ENCODE measurements at places on chromosomes 7 and 10.
A peak's percentile ranks its signal among the peaks of the same experiment; 100 is the strongest.

DNA sequence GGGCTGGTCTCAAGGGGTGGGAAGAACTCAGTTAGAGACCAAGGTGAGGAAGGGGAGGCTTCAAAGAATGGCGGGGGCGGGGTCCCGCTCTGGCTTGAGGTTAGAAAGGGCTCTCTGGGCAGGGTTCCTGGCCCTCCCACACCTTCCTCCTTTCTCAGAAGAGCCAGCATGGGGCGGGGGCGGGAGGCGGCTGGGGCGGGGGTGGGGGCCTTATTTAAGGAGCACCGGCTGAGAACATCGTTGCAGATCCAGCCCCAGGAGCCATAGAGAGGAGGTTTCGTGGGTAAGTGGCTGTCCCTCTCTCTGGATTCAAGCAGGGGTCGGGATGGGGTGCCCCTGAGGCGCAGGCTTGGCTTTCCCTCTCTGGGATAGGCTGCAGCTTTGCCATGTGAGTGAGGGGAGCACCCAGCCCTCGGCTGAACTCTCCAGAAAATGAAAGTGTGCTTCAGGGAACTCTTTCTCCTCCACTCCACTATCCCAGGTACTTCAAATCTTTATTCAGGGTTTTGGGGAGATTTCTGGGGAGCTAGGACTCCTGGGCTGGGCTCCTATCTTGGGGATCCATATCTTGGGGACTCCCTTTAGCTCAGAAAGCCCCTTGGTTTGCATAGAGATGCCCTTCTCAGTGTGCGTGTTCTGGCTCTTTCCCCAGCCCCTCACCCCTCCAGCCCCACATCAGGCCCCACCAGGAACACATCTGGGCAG is 3.3 kb upstream of the CUEDC2 start:
- peak; percentile 54 for DNase-seq

- no peak for DNase-seq
Observed at GRCh38 chr7:70717553-70718329, 414.2 kb upstream of the GALNT17 start.

DNA sequence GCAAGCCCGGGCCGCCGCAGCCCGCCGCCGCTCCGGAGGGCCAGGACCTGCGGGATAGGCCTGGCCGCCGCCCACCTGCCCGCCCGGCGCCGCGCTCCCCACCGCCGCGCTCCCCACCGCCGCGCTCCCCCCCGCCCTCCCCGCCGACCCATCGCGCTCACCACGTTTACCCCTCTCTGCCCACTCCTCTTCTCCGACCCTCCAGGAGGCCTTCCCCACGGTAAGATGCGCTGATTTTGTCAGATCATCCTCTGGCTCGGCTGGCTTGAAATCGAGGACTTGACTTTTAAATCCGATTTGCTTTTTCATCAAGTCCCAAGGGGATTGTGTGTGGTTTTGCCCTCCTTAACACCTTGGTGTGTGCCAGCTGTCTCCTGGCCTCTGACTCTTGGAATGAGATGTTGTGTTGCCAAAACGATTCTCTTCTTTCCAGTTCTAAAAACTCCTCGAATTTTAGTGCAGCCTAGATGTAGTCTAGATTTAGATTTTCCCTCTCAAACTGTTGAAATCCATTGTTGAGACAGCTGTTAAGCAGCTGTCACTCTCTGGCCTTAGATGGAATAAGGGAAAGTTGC is 738 bp downstream of the POM121 start:
- DNase-seq = peak; percentile 52

- DNase-seq = no peak
Observed at GRCh38 chr7:158541346-158542010, 46.1 kb downstream of the PTPRN2 start.

- DNase-seq = no peak
Observed at GRCh38 chr10:71357792-71358265, 38.8 kb downstream of the SLC29A3 start.

DNA sequence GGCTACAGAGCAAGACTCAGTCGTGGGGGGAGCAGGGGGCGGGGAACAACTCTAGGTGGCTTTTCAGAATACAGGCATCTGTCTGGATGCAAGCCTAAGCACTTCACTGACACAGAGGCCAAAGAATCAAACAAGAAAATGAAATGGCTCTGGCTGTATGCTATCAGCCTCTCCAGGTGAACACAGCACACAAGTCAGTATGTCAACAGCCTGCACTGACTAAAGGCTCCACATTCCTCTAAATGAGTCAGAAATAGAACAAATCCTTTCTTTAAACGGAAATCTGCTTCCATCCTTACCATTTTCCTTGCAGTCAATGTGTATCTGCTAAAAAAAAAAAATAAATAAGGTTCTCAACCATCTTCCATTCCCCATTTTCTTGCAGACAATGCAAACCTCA is 88.3 kb downstream of the ARMH3 start:
- no peak for DNase-seq

DNA sequence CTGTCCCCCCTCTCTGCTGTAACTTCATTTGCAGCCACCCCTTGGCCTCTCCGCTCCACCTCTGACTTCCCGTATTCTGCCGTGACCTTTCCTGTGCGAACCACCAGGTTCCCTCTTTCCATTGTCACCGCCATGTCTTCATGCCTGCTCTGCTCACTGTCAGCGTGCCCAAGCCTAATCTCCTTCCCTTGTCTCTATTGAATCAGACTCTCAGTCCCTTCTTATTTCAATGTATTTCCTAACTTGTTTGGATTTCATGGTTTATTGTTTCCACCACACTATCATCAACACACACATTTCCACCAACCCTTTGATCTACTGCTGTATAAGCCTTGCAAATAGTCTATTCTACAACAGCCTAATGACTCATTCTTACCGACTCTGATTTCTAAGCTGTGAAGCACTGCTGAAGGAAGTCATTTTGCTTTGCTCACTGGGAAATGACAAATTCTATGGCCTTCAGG is 30.0 kb upstream of the INHBA start:
- DNase-seq = no peak

DNA sequence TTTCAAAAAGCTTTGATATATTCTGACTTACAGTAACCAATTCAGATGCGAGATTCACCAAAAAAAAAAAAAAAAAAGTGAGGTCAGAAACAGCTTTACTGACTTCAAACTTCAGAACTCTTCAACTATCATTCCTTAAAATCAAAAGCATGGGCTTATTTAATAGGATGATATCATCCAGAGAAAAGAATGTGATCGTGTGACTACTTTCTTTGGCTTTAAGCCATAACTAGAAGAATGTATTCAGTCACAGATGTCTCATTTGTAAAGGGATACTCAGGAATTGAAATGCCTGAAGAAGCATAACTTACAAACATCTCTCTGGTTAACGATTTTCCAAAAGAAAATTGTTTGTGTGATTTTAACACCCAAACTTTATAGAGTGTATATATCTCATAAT is 11.5 kb downstream of the TPK1 start:
- DNase-seq = no peak

GRCh38 chr7:2100278-2101208 is 132.2 kb downstream of the MAD1L1 start:
- DNase-seq = no peak

DNA sequence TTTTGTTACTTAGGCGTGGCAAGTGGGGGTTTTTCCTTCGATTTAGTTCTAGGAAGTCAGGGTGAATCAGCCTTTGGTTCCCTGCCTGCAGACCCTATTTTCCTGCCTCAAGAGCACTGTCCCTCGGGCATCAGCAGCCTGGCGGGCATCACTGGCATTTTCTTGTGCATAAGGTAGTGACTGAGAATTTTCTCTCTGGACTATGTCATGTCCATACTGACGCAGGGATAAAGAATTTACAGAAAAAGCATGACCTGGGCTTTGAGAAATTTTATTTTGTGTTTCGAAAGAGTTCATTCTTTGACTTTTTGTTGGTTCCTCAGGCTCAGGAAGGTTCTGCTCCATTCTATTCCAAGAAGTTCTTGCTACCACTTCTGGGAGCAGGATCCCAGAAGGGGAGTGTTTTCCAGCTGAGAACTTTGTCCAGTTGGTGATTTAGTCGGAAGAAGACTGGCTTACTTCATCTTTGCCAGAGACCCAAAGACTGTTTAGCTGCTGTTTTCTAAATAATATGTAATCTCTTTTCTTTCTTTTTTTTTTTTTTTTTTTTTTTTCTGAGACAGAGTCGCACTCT is 213.9 kb upstream of the SH2B2 start:
- DNase-seq = no peak

DNA sequence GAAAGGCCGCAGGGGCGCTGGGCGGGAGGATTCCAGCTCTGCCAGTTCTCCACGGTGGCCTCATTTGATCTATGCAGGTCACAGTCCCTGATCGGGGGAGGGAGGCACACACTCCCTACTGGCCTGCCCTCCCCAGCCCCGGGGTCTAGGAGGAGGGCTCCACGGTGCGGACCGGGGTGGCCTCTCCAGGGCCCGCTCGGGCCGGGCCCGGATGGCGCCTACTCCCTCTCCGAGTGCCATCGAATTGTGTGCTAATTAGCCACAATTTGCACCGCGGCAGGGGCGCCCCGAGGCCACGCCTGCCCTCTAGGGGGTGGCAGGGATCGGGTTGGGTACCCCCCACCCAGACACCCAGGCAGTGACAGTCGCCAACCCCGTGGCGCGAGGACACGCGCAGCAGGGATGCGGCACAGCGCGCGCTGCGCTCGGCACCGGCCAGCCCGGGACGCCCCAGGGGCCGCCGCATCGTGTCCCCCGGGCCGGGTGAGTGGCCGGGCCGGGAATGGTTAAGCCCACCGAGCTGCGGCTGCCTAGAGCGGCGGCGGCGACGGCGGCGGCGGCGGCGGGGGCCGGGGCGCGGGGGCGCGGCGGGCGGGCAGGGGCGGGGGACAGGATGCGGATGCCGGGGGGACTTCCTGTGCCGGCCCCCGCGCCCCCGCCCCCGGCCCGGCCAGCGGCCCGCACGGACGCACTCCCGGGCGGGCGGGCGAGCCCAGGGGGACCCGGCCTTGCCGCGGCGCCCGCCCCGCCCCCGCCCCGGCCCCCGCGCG is at the start of gene ZNF853:
TSS of gene ZNF853 (plus strand) at position 658 of the 770 bp plus-strand sequence. CDS start 565 bp downstream, outside the sequence.
- DNase-seq = peak; percentile 83

DNA sequence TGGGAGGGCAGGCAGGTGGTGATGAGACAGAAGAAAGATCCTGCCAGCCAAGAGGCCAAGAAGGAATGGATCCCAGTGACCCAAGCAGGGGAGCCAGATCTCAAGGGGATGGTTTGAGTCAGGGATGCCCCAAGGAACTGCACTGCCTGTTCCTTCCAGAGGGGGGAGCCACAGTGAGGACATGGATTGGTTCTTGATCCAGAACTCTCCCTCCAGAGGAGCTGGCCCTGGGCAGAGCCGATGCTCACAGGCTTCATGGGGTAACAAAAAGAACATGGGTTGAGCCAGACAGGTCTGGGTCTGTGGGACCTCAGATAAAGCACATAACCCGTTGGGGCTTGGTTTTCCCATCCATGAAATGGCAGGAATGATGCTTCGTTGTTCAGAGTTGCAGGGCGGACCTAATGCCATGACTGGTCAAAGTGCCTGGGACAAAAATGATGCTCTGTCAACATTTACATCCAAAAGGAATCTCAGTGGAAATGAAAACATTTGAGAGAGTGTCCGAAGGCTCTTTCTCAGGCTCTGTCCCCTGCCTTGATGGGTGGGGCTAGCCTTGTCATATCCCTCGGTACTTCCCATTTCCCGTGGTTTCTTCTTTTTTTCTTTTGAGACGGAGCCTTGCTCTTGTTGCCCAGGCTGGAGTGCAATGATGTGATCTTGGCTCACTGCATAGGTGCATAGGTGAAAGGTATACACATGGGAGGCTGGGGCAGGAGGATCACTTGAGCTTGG is 4.7 kb upstream of the DENND2A start:
- peak; percentile 63 for DNase-seq

DNA sequence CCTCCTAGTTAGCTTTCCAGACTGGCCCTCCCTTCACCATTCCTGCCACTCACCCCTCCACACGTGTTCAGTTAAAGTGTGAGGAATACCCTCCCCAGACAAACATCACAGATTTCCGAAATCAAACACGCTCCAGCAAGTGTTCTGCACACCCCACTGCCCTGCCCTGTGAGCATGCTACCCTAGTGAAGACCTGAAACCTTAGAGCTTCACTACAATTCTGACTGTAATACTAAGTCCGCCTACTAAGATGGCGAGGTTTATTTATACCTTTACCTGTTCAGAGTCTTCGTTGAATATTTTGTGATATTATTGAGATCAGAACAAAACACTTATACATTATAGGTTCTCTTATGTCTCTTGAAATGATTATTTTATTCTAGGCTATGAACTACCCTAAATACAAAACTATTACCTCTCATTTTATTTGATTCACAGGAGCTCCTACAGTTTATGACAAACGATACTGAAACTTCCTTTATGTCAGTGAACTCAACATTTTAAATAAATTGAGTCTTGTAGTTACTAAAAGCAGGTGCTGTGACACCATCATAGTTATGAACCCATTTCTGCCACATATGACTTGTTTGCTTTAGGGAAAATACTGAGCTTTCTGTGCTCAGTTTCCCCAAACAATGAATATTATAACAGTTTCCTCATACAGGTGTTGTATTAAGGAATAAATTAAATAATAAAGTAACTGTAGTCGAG is 8.6 kb downstream of the SCIN start:
- DNase-seq = no peak

- DNase-seq = no peak
Observed at GRCh38 chr10:12158111-12158510, 28.6 kb downstream of the SEC61A2 start.

GRCh38 chr10:89494575-89494974 is 40.8 kb downstream of the SLC16A12 start:
- no peak for DNase-seq

GRCh38 chr7:23404546-23405239 is 65.6 kb downstream of the IGF2BP3 start:
- no peak for DNase-seq

- DNase-seq = no peak
Observed at GRCh38 chr7:149321978-149322541, 60.1 kb downstream of the ZNF783 start.

- no peak for DNase-seq
Observed at GRCh38 chr10:108861181-108861754, 1062.0 kb downstream of the XPNPEP1 start.

GRCh38 chr10:46097576-46098317 is 51.7 kb upstream of the MSMB start:
- DNase-seq = no peak

DNA sequence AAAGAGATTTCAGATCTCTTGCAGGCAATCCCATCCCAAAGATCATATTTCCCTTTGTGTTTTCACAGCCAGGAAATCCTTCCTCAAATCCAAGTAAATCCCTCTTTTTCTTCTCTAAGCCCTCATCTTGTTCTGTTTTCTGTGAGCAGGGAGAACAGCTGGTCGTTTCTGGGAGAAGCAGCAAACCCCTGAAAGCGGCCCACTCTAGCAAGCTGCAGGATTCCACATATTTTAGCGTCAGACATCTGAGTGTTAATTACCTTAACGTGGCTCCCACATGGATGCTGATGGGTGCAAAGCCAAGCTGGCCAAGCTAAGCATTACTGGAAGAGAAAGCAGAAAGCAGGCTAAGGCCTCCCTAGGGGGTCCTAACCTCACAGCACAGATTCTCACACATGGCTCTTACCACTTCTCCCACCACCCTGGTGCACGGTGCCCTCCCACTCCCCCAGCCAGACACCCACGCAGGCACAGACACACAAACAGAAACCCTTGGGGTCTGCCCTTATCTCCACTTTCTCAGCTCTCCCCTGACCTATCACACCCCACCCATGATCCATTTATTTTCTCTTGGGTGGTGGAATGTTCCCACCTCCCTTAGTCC is 551.0 kb upstream of the AUTS2 start:
- no peak for DNase-seq

- DNase-seq = no peak
Observed at GRCh38 chr7:107564553-107565298, 955 bp downstream of the DUS4L start.

All from iPS-NIHi11 (cell line).